ENCODE measurements at places on chromosomes 7 and 10.

GRCh38 chr10:100653957-100654781, 91.2 kb upstream of the PAX2 start:
- peak; percentile 40 for DNase-seq

DNA sequence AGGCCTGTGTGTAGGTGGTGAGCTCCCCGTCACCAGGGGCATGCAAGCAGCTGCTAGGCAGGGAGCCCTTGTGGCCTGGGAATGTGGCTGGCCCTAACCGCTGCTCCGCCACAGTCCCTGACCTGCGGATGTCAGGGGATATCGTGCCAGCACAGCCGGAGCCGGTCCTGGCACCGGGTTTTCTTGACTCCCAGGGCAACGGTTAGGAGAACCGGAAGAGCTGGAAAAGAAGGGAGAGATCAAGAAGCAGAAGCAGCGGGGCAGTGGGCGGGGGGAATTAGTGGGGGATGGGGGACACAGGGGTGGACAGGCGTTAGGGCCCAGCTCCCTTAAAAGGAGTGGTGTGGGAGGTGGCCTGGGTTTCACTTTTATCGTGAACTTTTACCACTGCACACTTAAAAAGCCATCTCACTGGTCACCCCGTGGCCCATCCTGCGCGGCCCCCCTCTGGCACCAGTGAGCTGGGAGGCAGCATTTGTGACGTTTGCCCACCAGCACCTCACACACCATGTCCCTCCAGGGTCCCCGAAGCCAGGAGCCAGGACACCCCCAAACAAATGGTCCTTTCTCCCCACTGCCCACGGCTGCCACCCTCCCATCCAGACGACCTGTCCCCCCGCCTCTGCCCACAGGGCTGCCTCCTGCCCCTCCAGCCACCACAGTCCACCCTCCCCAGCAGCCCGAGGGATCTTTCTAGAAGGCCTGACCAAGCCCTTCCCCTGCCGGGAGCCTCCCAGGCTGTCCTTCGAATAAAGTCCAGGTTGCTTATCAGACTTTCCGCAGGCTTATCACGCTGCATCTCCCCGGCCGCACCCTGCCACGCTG, 1.8 kb upstream of the MICALL2 start:
- DNase-seq: no peak

- no peak for DNase-seq
These were observed 27.2 kb upstream of the CTBP2 start for GRCh38 chr10:125187238-125188194.

GRCh38 chr10:43731486-43731885, 82.8 kb upstream of the ZNF32 start:
- DNase-seq: no peak

DNA sequence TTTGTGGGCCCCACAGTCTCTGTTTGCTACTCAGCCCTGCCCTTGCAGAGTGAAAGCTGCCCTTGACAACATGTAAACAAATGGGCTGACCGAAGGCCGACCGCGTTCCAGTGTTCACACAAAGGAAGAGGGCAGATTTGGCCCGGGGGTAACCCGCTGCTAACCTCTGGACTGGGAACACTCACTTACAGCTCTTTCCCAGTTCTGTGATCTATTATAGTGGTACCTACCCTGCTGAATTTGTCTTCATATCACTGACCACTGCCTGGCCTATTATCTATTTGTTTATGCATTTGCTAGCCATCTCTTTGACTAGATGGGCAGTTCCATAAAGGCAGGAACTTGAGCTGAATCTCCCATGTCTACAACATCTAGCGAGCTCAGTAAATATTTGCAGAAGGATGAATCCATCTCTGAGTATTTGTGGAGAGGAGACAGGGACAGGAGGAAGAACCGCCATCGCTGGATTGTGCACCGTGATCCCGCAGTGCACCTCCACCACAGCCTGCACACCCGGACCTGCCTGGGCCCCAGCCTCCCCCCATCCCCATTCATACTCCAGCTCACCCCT, 15.2 kb downstream of the SLC29A3 start:
- DNase-seq: no peak

DNA sequence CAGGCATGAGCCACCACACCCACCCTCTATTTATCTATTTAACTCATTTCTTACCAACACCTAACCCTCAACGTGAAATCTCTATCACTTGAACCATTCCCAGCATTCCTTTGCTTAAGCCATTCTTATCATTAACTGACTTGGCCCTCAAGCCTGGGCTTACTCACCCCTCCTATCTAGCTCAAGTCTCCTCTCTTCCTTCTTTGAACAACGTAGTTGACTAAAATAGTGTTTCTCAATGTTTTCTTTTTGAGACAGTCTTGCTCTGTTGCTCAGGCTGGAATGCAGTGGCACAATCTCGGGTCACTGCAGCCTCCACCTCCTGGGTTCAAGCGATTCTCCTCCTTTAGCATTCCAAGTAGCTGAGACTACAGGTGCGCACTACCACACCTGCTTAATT, 7.0 kb downstream of the ANXA7 start:
- no peak for DNase-seq

- no peak for DNase-seq
These were observed 115.5 kb upstream of the STK17A start for GRCh38 chr7:43467406-43467805.

- DNase-seq: no peak
These were observed 13.2 kb upstream of the PLAU start for GRCh38 chr10:73897693-73898092.

GRCh38 chr7:2853147-2853546, 9.0 kb upstream of the GNA12 start:
- DNase-seq: no peak

DNA sequence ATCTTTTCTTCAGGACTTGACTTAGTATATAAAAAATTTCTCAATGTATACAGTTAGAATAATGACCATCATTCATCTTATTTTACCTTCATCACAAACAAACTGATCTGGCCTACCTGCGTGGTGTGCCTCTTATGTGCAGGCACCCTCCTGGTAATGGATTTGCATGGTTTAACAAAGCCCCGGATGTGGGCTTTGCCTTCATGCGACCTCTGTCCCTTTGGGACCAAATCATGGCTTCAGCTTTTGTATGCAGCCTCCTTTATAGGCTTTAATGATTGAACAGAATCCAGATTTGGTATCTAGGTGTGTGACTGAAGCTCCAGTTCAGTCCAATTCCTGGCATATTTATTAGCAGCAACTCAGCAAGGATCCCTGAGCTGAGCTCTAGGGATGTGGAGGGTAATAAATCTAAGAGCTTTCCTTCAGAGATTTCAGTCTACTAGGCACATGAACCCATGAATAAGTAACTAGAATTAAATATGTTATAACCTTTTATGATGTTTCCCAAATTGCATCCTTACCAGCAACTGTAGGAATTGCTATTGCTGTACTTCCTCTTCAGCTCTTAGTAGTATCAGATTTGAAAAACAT, 256.9 kb downstream of the ABCA13 start:
- DNase-seq: no peak

DNA sequence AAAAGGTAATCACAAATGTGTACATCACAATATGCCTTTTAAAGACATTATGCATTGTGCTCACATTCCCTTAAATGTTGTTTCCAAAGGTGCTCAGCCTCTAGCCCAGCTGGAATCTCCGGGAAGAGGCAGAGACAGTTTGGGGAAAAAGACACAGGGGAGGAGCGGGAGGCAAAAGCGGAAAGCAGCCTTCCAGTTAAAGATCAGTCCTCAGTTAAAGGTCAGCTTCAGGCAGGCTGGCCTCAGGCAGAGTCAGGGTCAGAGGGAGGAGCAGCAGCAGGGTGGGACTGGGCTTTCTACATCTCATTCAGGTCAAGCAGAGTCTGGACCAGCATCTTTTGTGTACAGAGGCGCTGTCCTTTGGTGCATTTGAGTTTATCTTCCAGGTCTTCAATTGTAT, 18.6 kb downstream of the ST7 start:
- DNase-seq: no peak

GRCh38 chr10:110569122-110569521, 1.6 kb downstream of the SMC3 start:
- DNase-seq: no peak

- no peak for DNase-seq
These were observed 20.4 kb downstream of the NUDCD3 start for GRCh38 chr7:44470135-44470479.

DNA sequence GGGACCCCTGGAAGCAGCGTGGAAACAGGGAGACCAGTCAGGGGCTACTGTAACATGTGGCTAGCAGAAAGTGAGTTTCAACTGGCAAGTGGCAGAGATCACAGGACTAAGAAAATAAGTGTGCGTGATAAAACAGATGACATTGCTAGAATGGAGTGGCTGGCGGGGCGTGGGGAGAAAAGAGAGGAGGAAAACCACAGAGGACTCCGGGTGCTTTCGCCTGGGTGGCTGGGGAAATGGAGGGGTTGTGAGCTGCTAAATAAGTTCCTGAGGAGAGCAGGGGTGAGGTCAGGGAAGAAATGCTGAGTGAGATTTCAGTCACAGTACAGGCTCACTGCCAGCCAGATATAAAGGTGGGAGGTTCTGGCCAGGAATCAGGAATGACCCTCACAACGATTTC, 166.9 kb downstream of the MYOF start:
- DNase-seq: no peak

- DNase-seq: no peak
These were observed 1306.6 kb downstream of the XPNPEP1 start for GRCh38 chr10:108616559-108617285.

DNA sequence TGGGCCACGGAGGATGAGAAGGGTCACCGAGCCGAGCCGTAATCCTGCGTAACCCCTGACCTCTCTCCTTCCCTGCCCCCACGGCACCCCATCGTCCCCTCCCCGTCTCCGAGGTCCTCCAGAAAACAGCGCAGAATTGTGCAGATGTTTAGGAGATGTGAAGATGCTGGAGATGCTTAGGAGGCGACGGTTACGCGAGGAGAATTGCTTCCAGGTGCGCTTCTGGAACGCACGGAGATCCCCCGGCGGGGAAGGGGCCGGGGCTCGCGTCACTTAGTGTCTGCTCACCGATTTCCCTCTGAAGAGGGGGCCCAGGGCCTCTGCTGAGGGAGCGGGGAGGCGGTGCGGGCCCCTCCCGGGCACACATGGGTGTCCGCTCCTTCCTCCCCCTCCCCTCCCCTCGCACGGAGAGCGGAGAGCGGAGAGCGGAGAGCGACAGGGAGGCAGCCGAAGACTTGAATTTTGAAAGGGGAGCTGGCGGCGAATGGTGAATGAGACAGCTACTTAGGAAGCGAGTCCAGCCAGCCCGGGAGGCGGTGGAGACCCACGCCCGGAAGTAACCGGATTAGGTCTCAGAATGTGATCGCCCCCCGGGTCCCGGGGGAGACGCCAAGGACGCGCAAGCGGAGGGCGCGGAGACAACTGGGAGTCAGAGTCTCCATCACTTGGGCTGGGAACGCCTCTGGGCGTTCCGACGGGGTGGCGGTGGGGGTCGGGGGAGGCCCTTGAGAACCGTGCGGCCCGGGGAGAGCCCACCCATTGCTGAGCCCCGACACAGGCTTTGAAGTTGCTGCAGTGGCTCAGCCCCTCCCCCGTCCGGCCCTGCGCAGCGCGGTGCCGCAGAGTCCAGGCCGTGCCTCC, 8.7 kb upstream of the EN2 start:
- no peak for DNase-seq

DNA sequence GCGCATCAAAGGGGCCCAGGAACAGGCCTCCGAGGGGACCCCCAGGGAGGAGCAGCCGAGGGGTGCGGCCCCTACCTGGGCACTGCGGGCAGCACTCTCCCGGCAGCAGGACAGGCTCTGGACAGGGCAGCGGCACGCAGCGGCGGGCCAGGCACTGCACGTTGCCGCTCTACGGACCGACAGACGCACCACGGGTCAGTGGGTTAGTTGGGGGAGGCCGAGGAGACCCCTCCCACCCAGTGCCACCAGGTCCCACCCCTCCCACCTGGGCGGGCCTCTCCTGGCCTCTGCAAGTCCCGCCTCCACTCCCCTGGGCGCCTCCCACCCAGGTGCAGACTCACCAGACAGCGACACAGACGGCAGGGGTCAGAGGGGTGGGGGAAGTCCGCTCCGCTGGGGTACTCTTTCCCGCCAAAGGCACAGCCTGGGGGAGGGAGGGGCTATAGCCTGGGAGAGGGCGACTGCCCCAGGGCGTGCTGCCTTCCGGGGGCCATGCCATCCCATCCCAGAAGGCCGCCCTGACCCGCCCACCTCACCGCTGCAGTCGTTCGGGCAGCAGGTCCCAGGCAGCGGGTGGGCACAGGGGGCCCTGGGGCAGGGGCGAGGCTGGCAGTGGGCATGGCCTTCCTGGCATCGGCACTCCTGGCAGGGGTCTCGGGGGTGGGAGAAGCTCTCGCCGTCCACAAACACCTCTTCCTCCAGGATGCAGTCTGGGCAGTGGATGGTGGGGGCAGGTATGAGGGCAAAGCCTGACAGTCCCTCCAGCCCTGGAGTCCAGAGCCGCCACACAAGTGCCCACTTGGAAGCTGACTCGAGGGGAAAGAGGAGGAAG, 19.2 kb downstream of the KCP start:
- DNase-seq: no peak

- DNase-seq: no peak
These were observed 292.5 kb downstream of the HDAC9 start for GRCh38 chr7:18788026-18788425.

- DNase-seq: no peak
These were observed 153.3 kb upstream of the INSYN2A start for GRCh38 chr10:127349737-127350136.

DNA sequence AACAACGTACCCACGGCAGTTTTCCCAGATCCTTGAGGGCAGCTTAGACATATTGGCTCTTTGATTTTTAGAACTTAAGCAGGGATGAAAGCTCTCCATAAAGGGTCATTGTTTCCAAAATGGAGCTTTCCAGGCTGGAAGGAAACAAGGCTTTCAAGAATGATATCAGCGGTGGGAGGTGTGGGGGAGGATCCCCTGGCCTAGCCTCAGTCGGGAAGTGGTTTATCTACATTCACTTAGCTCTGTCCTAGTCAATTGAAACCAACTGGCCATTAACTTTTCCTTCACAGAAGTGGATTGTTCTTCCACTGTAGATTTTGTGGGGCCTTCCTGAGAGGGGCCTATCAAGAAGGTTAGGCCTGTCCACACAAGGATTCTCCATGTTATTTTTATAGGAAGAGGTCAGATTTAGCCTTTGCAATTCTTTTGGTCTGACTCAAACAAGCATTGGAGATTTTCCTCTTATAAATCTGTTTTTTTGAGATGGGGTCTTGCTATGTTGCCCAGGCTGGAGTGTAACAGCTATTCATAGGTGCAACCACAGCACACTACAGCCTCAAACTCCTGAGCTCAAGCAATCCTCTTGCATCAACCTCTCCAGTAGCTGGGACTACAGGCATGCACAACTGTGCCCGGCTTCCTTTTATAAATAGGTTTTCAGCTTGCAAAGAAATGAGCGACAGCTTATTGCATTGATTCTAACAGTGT, 343.5 kb downstream of the LRMDA start:
- DNase-seq: no peak

- no peak for DNase-seq
These were observed 89.7 kb upstream of the IKZF1 start for GRCh38 chr7:50214771-50215170.

- DNase-seq: no peak
These were observed 98.3 kb upstream of the LRGUK start for GRCh38 chr7:134028853-134029252.

DNA sequence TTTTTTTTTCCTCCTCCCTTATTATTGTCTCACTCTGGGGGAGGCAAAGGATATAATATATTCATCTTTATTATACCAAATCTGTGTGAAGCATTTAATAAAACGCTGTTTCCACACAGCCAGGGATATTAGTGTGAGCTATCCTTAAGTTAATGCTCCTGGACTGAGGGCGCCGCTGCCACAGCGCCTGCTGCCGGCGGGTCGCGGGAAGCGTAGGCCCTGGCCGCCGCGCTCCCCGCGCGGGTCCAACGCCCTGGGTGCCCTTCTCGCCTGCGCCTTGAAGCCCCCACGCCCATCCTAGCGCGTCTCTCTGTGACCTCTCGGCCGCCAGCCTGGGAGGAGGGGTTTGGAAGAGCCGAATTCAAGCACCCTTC, 9.5 kb upstream of the LBX1 start:
- DNase-seq: peak; percentile 39

- peak; percentile 46 for DNase-seq
These were observed 166.0 kb upstream of the SP4 start for GRCh38 chr7:21261627-21262594.

All from activated CD4-positive, alpha-beta T cell treated with anti-CD3 and anti-CD28 coated beads, Interleukin-2, Interleukin-6, amounts not matched to agents 100 ng/mL and 50 ng/mL, durations not matched to agents 16 hours and 8 hours (primary cell).